ENCODE measurements at places on chromosomes 13 and 19.

- DNase-seq, result no peak
Measured at GRCh38 chr19:810883-811489, 10.8 kb downstream of the PLPPR3 start.

GRCh38 chr13:50580684-50581305 is 262.7 kb downstream of the DLEU7 start:
- no peak for DNase-seq

GRCh38 chr13:29936956-29937355 is 86.5 kb upstream of the UBL3 start:
- no peak for DNase-seq

DNA sequence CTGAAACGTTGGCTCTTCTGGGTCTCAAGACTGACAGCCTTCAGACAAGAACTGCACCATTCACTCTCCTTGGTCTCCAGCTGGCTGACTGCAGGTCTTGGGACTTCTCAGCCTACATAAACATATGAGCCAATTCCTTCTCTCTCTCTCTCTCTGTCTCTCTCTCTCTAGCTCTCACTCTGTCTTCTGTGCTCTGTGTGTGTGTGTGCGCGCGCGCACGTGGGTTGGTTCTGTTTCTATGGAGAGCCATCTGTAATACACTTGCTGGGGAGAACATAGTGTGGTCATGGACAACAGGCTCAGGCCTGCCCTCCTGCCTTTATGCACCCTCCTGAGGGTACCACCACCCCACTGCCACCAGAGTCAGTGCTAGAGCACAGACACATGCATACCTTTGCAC is 13.7 kb upstream of the SERPINE3 start:
- DNase-seq, result no peak

DNA sequence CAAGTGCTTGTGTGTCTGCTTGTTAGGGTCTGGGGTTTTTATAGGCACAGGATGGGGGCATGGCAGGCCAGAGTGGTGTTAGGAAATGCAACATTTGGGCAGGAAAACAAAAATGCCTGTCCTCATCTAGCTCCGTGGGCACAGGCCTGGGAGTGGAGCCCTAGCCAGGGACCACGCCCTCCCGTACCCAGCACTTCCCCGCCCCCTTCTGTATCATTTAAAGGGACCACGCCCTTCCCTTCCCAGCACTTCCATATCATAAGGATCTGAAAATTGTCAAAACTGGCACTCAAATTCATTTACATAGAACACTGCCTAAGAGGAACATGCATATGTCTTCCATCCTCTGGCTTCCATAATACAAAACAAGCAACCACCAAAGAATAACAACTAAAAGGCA is 185.8 kb downstream of the B3GLCT start:
- no peak for DNase-seq

GRCh38 chr13:110650436-110650835 is 35.1 kb downstream of the NAXD start:
- DNase-seq, result no peak

DNA sequence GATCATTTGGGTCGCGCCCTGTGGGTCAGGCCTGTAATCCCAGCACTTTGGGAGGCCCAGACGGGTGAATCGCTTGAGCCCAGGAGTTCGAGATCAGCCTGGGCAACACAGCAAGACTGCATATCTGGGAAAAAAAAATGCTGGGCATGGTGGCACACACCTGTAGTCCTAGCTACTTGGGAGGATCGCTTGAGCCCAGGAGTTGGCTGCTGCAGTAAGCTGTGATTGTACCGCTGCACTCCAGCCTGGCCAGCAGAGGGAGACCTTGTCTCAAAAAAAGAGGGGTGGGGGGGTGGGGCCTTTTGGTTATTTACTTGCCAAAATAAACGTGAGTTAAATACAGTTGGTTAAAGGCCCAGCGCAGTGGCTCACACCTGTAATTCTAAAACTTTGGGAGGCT is 9.8 kb upstream of the ZNF544 start:
- no peak for DNase-seq

GRCh38 chr13:33927315-33927714 is 109.4 kb downstream of the RFC3 start:
- no peak for DNase-seq

- DNase-seq, result no peak
Measured at GRCh38 chr13:76790526-76790925, 95.7 kb downstream of the KCTD12 start.

- DNase-seq, result peak; percentile 74
Measured at GRCh38 chr19:18603255-18603957, 3.2 kb downstream of the CRLF1 start.

- no peak for DNase-seq
Measured at GRCh38 chr19:10762656-10763055, 44.8 kb downstream of the DNM2 start.

DNA sequence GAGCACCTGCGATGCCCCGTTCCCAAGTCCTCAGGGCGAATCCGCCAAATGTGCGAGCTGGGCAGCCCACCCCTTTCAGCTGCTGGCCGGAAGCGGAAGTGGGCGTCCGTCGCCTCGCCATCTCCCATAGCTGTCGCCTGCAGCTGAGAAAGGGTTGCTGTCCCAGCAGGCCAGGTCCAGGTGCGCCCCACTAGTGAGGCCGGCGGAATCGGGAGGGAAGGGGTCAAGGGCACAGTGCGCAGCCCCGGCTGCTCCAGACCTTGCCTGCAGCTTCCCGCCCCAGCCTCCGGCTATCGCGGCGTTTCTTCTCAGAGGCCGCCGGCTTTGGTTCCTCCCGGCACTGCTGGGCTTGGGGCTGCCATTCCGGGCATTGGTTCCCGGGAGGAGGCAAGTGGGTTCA is at the start of gene ZNF177:
TSS of gene ZNF177 (plus strand) at position 109 of the 400 bp plus-strand sequence. CDS start 15,299 bp downstream, outside the sequence.
- DNase-seq, result no peak

DNA sequence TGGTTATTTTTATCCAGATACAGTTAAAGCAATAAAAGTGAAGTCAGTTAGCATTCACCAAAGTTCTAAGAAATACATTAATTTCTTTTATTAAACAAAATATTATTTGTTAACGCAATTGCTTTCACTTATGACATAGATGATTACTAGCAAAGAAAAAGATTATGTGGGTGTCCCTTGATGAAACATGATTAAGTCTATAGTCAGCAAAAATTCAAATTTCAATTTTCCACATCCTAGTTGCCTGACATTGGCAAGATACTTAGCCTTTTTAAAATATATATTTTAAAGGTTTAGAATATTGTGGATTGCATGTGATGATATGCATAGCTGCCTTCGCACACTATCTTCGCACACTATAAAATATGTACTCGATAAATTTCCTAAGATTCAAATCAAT is 1780.5 kb upstream of the MIR17HG start:
- DNase-seq, result no peak

DNA sequence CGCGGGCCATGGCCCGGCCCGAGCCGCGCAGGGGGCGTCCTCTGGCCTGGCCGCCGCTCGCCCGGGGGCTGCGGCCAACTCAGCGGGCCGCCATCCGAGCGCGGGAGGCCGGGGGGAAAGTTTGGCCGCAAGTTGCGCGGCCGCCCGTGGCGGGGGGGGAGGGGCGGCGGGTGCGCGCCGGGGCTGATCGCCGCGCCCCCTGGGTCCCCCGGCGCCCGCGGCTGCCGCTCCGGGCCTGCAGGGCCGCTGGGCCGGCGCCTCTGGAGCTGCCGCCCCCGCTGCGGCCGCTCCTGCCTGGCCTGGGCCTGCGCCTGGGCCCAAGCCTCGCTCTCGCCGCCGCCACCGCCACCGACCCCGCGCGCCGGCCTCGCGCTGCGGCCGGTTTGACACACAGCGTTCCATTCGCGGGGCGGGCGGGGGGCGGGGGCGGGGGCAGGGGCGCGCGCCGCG is at the start of gene NR2F6:
TSS of gene NR2F6 (minus strand) at position 385 of the 450 bp plus-strand sequence. CDS start 699 bp downstream, outside the sequence.
- no peak for DNase-seq

GRCh38 chr13:101511766-101512165 is 59.3 kb downstream of the ITGBL1 start:
- no peak for DNase-seq

DNA sequence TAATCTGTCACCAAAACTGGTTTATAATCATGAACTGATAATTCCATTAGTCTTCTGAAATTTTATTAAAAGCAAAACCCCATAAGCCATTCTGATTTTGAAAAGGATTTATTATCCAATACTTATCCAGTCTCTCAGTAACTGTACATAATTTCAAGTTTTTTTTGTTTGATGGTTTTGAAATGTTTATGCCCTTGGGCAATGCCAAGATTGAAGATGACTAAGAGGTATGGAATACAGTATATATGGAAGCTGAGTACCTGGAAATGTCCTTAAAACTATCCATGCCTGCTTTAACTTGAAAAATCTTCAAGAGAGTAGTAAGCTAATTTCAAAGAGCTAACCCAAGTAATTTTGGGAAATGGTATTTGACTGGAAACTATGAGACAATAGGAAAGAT is 1.8 kb upstream of the NEK5 start:
- DNase-seq, result no peak

DNA sequence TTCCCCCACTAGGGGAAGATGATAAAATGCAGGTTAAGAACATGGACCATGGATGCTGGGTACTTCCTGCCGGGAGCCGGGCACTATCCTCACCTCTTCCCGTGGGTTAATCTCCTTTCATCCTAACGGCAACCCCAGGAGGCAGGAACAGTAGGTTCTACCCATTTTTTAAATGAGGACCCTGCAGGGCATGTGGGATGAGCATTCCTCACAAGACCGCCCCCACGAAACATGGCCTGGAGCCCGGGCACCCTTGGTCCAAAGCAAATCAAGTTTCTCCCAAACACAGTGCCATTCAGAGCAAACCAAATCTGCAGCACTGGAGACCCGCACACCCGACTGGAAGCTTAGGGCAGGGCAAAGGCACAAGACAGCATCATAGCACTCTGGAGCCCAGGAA is 35.4 kb downstream of the COL4A2 start:
- no peak for DNase-seq

GRCh38 chr19:2988568-2988967 is 11.2 kb downstream of the TLE6 start:
- no peak for DNase-seq

DNA sequence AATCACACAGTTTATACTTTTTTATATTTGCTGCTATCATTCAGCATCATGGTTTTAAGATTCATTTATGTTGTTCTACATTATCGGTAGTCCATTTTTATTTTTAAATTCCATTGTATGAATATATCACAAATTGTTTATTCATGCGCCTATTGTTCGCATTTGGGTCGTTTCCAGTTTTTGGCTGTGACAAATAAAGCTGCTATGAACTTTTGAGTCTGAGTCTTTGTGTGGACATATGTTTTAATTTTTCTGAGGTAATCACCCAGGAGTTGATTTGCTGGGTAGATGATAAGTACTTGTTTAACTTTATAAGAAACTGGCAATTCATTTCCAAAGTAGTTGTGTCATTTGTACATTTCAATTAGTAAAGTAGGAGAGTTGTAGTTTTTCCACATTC is 74.2 kb upstream of the CSNK1A1L start:
- no peak for DNase-seq

GRCh38 chr19:39405261-39405957 is 1.2 kb upstream of the ZFP36 start:
- DNase-seq, result no peak

DNA sequence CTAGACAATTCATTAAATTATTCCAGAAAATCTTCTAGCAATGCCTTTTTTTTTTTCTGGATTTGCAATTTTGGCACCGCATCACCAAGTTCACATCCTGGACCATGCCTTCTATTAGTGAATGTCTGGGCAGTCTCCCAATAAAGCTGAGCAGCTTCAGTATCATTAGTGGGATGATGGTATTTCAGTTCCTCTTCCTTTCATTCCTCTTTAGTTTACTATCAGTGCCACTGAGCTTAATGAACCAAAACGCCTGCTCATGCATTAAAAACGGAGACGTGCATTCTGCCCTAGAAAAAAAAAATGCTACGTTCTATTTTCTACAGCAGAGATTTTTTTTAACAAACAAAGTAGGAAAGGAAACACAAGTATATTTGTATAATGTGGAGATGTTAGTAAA is 343.0 kb downstream of the PCDH9 start:
- DNase-seq, result no peak

DNA sequence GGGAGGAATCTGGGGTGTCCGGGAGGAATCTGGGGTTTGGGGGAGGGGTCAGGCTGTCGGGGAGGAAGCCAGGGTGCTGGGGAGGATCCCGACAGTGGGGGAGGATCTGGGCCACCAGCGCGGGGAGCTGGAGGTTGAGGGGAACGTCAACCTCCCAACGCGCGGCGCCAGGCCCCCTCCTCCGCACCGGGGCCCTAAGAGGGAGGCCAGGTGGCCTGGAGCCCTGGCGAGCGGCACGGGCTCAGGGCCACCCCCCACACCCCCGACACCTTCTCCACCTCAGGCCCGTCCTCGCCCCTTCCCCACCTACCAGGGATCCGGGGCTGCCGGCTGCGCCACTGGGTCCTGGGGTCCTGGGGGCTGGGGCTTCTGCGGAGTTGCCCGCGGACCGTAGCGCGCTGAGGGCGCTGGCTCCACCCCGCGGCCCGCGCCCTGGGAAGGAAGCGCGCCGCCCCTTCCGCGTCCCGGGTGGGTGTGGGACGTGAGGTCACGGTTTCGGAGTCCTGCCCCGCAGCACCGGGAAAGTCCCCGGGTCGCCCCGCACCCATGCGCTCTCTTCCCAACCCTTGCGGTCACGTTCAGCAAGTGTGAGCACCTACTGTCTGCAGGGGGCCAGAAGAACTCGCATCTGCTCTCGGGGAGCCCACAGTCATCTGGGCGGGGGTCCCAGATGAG is at the start of gene TICAM1:
TSS of gene TICAM1 (minus strand) at position 409 of the 675 bp plus-strand sequence. CDS start 13,335 bp downstream, outside the sequence.
- DNase-seq, result peak; percentile 78

DNA sequence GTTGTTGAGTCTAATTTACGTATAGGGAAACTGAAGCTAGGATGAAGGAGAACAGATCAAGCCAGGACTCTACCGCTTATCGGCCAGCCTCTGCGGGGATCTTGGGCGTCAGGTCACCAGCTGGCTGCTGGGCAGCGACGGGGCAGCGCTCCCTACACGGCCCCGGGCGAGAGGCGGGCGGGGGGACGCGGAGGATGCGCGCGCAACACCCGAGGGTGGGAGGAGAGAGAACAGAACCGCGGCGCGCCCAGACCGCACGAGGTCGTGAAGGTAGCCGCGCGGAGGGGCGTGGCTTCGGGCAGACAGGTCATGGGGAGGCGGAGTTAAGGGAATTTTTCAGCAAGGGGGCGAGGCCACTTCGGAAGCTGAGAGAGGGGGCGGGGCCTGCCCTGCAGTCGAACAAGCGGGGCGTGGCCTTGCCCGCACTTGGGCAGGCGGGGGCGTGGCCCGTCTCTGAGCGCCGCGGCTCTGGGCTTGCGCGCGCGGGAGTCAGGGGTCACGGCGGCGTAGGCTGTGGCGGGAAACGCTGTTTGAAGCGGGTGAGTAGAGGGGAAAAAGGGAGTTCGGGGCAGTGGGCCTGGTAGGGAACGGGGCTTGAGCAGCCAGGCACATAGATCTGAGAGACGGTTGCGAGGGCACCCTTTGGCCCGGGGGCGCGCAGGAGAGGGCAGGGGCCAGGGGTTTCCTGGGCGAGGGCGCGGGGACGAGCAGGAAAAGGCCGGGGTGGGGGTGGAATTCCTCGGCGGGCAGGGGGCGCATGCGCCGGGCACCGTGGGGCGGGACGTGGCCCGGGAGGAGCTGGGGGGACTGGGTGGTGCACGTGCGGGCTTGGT is at the start of gene POLD1:
TSS of gene POLD1 (plus strand) at position 496 of the 833 bp plus-strand sequence. CDS start 14,505 bp downstream, outside the sequence.
- peak; percentile 98 for DNase-seq

GRCh38 chr19:15432629-15433518 is 14.1 kb upstream of the AKAP8L start:
- DNase-seq, result peak; percentile 97

- DNase-seq, result no peak
Measured at GRCh38 chr19:58274771-58275201, 4.0 kb upstream of the ZNF8 start.

Measured in hepatic stellate cell (primary cell).